ENCODE measurements at places on chromosomes 3 and 15.

GRCh38 chr3:183264268-183264667, 11.2 kb downstream of the B3GNT5 start:
- DNase-seq, result no peak

DNA sequence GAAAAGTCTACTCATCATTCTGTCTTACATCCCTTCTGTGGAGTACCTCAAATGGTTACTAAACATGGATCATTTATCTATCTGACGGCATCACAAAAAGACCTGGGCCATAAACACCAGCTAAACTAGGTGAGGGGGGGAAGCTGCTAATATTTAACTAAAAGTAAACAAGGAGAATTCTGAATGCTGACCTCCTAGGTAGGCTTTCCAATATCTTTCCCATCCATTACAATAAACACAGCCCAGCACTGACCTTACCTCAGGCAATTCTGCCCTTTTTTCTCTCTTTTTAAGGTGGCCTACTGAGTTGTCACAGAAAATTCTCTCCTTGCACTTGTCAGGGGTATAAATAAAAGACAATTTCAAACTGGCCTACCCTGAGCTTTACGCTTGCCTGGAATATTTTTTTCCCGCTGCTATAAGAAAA, 33.1 kb downstream of the USF3 start:
- DNase-seq, result no peak

DNA sequence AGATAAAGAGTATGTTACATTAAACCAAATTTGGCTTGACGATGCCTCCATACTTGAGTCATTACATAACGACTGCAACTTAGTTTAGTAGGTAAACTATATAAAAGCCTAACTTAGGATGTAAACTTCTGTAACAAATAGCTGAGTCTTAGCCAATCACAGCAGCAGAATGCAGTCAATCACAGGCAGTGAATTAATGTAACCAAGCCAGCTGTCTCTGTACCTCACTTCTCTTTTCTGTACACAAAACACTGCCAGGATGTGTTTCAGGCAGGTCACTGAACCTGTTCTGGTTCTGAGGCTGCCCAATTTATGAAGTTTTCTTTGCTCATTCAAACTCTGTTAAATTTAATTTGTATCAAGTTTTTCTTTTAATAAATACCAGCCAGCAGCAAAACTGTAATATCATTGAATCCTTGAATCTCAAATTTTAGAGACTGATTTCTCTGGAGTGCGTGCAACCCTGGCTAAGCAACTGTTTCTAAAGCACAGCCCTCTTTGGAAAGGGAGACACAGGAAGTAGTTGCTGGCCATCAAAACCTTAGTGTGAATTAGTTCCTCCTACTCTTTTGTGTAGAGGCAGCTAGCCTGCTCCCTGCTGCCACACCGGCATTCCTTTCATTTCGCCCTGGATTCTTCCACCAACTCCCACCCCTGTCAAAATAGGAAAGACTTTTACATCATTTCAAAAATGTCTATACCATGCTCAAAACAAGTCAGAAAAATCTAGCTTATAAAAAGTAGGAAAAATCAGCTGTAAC, 15.2 kb downstream of the RFTN1 start:
- no peak for DNase-seq

- DNase-seq, result no peak
These were observed 91.3 kb downstream of the PLXNA1 start for GRCh38 chr3:127073941-127074820.

DNA sequence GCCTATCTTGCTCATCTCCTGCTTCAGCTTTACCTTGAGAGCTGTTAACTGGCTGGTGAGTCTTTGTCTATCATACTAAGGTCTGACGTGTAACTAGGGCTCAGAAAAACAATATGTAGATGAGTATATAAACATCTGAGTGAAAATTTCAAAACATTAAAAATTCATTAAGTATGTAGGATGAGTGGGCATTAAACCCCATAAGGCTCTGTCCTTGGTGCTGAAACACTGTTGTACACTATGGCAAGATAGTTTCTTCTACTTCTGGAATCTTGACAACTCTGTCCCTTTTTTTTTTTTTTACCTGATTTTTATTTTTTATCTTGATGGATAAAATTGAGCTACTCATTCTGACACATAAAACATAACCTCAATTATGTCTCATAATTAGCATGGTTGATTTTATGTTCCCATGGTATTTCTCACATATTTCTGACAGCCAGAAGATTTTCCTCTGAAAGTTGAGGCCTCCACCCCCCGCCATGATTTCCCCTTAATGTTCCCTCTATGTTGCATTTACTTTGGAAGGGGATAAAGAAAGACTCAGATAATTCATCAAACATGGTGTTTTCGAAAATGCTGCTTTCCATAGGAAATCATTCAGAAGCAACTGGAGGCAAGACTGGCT, 54.3 kb downstream of the DGKG start:
- DNase-seq, result no peak

DNA sequence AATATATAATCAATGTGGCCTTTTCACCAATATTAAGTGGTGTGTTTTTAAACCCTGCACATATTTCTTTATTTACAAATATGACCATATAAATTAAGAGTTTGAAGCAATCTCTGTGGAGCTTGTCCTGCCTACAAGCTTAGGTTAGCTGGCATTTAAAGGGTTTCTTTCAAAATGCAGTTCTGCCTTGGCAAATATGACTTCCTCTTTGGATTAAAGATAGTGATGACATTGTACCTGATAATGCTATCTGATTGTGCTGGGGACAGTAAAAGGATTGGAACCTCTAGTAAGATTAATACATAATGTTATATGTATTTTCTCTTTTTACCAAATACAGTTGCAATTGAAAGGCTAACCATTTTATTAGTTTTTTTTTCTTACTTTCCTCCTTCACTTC, 249.1 kb downstream of the OTOL1 start:
- DNase-seq, result no peak

DNA sequence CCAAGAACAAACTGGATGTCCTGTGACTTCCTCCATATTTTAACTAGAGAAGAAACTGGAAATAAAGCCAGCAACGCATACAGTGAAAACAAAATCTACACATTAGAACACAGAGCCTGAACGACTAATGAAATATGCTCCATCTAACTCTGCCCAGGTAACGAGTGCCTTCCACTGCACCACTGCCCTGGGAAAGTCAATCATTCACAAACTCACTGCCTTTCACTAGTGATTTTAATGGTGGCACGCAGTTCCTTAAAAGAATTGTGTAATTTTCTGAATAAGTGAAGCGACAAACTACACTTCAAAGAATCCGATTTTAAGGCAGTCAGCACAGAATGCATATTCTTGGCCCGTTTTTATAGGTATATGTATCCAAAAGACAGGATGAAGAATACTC, 416.0 kb downstream of the SHQ1 start:
- DNase-seq, result no peak

DNA sequence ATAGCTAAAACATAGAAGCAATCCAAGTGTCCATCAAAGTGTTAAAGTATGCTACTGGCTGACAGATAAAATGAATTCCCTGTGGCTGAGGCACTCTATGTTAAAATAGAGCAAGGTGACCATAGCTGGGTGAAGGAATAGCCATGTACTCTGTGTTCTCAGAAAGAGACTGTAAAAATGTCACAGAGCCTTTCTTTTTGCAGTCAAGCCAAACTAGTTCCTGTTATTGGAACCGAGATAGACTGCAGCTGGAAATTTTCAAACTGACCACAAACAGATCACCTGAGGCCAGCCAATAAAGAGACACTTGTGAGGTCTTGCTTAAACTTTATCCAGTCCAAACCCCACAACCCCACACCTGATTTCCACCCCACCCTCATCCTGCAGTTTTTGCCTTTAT, 422.8 kb upstream of the NAALADL2 start:
- no peak for DNase-seq

- DNase-seq, result peak; percentile 20
These were observed 42.0 kb upstream of the SKOR1 start for GRCh38 chr15:67783303-67783702.

- DNase-seq, result no peak
These were observed 611.3 kb downstream of the SI start for GRCh38 chr3:164467007-164467406.

DNA sequence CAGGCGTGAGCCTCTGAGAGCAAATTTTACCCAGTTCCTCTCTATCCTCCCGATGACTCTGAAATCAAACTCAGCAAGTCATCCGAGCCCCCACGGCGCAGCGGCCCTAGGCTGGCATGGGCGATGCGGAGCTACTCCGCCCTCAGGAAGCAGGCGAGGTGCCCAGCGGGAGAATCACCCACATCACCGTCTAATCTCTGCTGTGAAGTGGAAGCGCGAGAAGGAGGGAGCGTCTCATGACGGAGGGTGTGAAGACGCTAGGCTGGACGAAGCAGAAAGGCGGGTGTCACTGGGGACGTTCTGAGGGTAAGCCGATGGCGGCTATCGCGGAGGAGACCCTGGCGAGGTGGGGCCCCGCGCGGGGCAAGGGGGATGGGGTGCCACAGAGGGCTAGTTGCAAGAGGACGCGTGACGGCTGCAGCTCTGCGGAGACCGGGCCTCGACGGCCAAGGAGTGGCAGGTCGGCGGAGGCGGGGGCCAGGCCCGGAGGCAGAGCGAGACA, 9.1 kb upstream of the GNAI2 start:
- DNase-seq, result no peak

DNA sequence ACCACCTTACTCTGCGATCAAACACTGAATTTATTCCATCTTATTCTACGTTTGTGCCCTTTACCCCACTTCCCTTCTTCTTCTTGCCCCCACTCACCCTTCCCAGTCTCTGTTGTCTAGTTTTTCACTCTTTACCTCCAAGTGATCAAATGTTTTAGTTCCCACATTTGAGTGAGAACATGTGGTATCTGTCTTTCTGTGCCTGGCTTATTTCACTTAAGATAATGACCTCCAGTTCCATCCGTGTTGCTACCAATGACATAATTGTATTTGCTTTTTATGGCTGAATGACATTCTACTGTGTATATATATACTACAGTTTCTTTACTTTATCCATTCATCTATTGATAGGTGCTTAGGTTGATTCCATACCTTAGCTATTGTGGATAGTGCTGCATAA, 78.8 kb downstream of the PDCD6IP start:
- no peak for DNase-seq

GRCh38 chr3:117700573-117701360, 991.2 kb downstream of the TUSC7 start:
- DNase-seq, result no peak

DNA sequence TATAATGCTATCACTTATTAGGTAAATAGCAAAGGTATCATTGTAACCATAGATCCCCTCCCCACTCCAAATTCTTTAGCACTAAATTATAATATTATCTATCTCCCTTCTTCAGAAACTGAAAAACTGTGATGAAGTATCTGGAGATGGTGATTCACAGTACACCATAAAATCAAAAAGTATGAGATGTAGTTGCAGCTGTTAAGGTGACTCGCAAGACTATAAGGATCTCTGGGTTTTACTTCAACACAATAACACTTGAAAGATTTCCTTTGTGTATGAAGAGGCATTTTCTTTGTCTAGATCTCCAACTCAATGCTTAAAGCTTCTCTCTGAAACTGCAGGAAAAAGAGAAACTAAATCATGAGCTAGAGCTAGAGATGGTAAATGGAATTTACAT, 46.9 kb downstream of the IFT57 start:
- DNase-seq, result no peak

GRCh38 chr3:48233542-48233941, 7.4 kb upstream of the ZNF589 start:
- DNase-seq, result no peak
